ENCODE measurements at places on chromosomes 4 and X.

- no peak for DNase-seq
Observed at GRCh38 chrX:49970674-49971073, 48.3 kb downstream of the CLCN5 start.

GRCh38 chr4:139014371-139015268 is 961 bp upstream of the NOCT start:
- DNase-seq = peak; percentile 63

DNA sequence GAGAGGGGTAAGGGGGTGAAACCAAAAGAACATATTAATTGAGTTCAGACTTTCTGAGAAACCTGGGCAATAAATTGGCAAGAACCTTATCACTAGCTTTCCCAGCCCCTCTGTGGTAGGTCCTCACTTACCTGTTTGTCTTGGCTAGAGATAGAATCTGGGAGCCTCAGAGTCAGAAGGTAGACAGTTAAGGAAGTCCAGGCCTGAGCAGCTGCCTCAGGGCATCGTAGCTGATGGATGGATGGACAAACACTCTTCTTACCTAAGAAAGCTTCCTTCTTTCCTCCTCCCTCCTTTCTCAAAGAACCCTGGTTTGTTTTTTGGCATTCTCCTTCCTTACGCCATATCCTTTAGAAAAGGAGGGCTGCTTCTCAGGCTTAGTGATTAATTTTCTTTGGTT is 24.4 kb downstream of the FRAS1 start:
- no peak for DNase-seq

DNA sequence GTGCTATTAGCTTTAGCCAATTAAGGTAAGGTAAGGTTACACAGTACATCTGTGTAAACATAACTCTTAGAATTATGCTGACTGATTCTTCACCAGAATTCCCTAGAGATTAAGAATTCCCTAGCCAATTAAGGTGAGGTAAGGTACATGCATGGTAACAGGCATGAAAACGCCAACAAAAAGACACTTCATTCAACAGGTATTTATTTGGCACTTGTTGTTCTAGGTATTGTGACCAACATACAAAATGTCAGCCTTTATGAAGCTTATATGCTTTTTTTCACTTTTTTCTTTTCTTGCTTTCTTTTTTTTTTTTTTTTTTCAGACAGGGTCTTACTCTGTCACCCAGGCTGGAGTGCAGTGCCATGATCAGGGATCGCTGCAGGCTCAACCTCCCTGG is 47.2 kb downstream of the EDNRA start:
- DNase-seq = no peak

DNA sequence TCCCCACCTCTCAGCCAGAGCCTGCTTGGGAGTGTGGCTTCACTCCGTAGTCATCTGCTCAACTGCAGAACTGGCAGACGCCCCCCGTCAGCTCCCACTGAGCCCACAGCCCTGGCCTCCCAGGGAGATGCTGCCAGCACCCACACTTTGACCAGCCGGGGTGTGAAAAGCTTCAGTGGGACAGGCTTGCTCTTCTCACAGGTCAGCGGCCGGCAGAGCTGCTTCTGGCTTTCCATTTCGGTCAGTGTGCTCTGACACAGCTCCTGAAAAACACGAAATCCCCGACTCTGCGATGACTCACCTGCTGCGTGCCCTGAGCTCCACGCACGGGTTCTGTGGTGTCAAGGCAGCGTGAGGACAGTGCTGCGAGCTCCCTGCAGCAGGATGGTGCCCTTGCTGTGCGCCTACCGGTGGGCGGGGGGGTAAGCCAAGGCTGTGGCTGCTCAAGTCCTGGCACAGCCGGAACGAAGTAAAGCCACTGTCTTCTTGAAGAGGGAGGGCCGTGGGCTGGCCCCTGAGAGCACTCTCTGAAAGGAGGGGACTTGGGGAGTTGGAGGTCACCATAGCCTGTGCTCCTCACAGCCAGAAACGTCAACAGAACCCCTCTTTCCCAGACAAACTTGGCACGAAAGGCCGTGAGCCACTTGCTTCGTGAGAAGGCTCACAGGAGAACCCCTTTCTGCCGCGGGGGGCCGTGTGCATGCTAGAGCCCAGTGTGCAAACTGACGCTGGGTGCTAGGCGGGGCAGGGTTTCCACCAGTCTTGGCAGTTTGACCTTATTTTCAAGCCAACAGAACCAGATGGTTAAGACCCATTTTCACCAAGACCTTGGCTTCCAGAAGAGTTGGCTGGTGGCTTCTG is 23.6 kb downstream of the NOP14 start:
- DNase-seq = no peak
